NCI-H1048 (cell line): ENCODE measurements at places on chromosomes 11 and 22.

GRCh38 chr11:69559181-69559580 is 77.7 kb downstream of the LINC01488 start:
- no peak for DNase-seq

- DNase-seq = no peak
Measured at GRCh38 chr11:24642648-24643047, 145.8 kb downstream of the LUZP2 start.

- no peak for DNase-seq
Measured at GRCh38 chr11:126246636-126247035, 22.1 kb downstream of the SRPRA start.

- no peak for DNase-seq
Measured at GRCh38 chr11:13338019-13338426, 60.4 kb downstream of the BMAL1 start.

- no peak for DNase-seq
Measured at GRCh38 chr11:76669901-76670484, 554 bp downstream of the LRRC32 start.

- DNase-seq = no peak
Measured at GRCh38 chr11:11976481-11977127, 31.8 kb downstream of the DKK3 start.

DNA sequence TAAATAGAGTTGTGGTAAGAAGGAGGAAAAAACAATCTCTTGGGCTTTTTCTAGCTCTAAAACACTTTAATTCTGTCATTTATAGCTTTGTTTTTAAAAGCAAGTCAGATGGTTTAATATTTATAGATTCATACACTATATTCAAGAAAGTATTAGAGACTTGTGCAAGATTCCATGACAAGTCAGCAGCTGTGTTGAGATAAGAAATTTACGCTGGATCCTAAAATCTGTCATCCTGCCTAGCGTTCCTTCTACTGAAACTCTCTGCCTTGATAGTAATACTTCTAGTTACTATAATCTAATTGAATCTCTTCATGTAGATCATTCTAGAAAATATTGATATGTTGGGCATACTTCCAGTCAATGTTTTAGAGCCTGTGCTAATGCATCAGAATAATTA is 721.8 kb downstream of the CNTN5 start:
- no peak for DNase-seq

GRCh38 chr11:30960387-30960992 is 374.3 kb upstream of the MPPED2 start:
- DNase-seq = no peak

- DNase-seq = no peak
Measured at GRCh38 chr11:2808850-2809846, 76.4 kb downstream of the CDKN1C start.

- DNase-seq = no peak
Measured at GRCh38 chr22:37929390-37929789, 23.3 kb downstream of the MICALL1 start.

GRCh38 chr11:45215098-45215865 is 68.8 kb downstream of the PRDM11 start:
- no peak for DNase-seq

GRCh38 chr11:130370845-130371590 is 56.3 kb upstream of the ZBTB44 start:
- DNase-seq = no peak

- no peak for DNase-seq
Measured at GRCh38 chr11:94171693-94172440, 43.2 kb downstream of the PANX1 start.

DNA sequence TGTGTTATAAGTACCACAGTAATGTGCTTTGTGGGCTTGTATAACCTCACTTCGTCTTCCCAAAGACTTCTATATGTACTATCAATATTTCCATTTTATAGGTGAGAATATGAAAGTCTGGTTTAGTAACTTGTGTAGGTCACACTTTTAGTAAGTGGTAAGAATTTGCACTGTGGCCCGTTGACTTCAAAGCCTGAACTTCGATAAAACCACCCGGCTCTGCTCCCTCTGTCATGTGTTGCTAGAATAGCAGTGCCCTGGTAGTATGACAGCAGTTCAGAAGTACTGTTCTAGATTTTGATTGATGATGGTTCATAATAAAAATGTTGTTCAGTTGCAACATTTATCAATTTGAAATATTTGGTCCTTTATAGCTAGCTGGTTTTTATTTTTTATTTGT is 110.2 kb upstream of the SORL1-AS1 start:
- no peak for DNase-seq

GRCh38 chr22:28442711-28443525 is 236.7 kb downstream of the TTC28 start:
- DNase-seq = no peak

- DNase-seq = no peak
Measured at GRCh38 chr11:96322775-96323641, 20.0 kb downstream of the MAML2 start.

DNA sequence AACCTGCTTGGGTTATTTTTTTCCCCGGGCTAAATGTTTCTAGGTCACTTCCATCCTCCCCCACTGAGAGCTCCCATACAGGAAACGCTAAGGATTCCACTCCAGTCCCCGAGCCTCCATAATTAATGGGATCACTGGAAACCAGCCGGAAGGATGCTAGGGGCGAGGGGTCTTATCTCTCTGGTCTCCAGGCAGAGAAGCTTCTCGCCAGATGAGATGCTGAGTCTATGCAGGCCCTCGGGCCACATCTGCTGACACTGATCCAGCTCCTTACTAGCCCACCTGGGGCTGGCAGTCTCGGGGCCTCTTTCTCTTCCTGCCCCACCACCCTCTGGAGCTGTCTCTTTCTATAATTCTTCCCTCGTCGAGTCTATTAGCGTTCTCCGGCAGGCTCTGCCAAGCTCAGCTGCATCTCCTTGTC is 125.9 kb upstream of the SYT13 start:
- no peak for DNase-seq

DNA sequence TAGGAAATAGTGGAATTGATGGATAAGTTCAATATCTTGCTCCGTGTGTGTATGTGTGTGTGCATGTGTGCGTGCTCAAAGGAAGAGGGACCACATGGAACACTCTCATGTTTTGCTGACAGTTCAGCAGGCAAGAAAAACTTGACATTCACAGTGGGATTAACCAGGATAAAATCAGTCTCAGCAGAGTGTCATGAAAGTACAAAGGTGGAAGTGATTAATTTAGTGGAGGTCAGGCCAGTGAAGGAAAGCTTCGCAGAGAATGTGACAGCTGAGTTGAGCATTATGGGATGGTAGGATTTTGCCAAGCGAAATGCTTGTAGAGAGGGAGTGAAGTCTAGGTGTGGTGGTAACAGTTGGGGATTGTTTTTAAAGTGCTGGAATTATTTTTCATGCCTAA is 15.7 kb upstream of the FBXO3 start:
- DNase-seq = no peak

- DNase-seq = no peak
Measured at GRCh38 chr11:18865951-18866350, 73.3 kb downstream of the MRGPRX1 start.

GRCh38 chr11:77202941-77203900 is 75.2 kb downstream of the MYO7A start:
- no peak for DNase-seq

DNA sequence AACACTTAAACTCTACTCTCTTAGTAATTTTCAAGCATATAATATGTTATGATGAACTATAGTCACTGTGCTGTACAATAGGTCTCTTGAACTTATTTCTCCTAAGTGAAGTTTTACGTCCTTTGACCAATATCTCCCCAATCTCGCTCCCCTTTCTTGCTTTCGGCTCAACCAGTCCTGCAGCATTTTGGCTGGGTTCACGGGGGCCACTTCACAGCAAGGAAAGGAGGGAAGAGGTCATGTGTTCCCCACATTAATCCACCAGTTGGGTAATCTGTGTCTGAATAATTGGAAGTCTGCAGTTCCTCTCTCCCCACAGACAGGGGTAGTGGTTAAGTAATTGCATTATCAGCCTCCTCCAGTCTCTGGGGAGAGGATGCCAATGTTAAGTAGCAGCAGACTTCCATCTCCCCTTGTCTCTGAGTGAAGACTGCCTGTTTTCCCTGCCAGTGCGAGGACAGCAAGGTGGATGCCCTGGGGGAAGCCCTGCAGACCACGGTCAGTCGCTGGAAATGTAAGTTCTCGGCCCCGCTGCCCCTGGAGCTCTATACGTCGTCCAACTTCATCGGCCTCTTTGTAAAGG is 59.2 kb upstream of the CRTAM start:
- no peak for DNase-seq

DNA sequence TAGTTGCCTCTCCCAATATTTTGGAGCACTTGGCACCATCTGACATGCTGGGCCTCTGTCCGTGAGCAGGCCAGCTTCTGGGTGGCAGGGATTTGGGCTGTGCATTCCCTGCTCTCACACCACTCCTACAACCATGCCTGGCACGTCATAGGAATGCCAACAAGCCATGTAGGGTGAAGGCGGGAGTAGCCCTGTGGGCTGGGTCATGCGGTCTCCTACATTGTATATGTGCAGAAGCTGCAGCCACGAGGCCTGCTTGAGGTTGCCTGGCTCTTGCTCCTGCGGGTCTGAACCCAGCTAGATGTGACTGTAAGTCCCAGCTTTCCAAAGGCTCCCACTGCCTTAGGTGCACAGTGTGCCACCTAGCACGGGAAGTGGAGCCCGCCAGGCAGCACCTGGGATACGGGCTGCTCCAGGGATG is 14.5 kb downstream of the MYEOV start:
- DNase-seq = no peak

DNA sequence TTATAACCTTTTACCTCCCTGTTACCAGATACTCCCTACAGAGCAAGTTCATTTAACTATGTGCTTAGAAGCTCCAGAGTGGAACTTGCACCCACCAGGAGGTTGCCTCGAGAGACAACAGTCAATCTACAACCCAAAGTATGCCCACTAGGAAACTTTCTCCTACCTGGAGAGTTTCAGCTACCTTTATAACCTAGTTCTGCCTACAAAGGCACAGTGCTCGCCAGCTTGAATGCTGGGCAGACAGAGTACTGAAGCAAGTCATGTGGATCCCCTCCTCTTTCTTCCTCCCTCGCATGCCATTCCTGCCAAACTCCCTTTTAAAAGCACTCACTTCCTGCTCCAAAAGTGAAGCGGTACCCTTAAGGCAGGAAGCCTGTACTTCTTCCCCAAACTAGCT is 258.9 kb downstream of the SWAP70 start:
- no peak for DNase-seq

DNA sequence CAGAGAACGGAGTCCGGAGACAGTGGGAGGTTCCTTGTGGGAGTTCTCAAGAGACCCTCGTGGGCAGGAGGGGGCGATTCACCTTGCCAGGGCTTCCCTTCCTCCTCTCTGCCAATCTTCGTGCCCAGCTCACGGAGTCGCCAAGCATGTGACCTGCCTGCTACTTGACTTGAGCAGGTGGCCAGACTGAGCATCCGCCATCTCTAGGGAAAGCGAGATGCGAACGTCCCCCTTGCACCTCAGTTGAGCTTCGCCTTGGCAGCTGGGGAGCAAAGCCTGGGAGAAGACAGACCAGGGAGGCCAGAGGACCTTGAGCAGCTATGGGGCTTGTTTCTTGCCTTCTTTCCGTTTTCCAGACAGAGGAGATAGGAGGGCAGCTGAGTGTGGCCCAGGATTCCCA is 123.2 kb downstream of the GRIK4 start:
- no peak for DNase-seq

- DNase-seq = no peak
Measured at GRCh38 chr22:45496451-45496941, 6.2 kb upstream of the FBLN1 start.

DNA sequence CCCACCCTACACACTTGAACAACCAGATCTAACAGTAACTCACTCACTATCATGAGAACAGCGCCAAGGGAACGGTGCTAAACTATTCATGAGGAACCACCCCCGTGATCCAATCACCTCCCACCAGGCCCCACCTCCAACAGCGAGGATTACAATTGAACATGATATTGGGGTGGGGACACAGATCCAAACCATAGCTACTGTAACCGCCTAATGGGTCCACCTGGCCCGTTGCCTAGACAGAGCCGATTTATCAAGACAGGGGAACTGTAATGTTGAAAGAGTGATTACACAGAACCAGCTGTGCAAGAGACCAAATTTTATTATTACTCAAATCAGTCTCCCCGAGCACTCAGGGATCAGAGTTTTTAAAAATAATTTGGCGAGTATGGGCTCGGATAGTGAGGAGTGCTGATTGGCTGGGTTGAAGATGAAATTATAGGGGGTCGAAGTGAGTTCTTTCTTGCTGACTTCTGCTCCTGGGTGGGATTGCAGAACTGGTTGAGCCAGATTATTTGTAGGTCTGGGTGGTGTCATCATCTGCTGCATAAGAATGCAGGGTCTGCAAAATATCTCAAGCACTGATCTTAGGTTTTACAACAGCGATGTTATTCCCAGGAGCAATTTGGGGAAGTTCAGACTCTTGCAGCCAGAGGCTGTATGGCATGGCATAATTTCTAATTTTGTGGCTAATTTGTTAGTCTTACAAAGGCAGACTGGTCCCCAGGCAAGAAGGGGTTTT is 17.9 kb upstream of the ZC3H12C start:
- no peak for DNase-seq

- no peak for DNase-seq
Measured at GRCh38 chr11:116422956-116423600, 349.7 kb downstream of the BUD13 start.
